ENCODE measurements at places on chromosomes 5 and 9.

GRCh38 chr5:59943452-59944113 is 50.1 kb upstream of the PDE4D start:
- DNase-seq, result no peak

DNA sequence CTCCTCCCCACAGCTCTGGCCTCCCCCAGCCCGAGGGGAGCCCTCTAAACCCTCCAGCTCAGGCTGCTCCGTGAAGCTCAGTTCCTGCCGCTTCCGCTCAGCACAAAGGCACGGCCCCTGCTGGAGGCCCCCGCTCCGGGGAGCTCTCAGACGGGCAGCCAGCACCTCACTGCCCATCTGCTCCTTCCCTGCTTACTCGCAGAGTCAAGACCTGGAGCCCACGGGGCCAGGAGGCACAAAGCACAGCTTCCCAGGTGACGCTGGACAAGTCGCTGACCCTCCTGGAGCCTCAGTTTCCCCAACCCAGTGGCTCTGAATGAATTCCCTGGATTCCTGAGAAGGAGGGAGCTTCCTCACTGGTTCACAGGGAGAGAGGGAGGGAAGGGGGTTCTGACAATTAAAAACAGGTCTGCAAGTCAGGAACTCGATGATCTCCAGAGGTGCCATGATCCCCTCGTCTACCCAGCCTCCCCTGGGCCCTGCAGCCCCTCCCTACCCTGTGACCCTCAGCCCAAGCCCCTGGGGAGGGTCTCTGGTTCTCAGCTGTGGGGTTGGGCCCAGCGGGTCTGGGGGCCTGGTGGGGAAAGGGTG is 36.2 kb downstream of the VAV2 start:
- no peak for DNase-seq

- DNase-seq, result no peak
These were observed at the start of gene PRRT1B for GRCh38 chr9:131545003-131545785. TSS of gene PRRT1B (plus strand) at chr9:131545523. CDS start at chr9:131545616, 93 bp downstream.

- no peak for DNase-seq
These were observed 17.0 kb upstream of the MOCS2 start for GRCh38 chr5:53126521-53126920.

GRCh38 chr9:137045294-137046087 is 486 bp downstream of the NPDC1 start:
- DNase-seq, result no peak

DNA sequence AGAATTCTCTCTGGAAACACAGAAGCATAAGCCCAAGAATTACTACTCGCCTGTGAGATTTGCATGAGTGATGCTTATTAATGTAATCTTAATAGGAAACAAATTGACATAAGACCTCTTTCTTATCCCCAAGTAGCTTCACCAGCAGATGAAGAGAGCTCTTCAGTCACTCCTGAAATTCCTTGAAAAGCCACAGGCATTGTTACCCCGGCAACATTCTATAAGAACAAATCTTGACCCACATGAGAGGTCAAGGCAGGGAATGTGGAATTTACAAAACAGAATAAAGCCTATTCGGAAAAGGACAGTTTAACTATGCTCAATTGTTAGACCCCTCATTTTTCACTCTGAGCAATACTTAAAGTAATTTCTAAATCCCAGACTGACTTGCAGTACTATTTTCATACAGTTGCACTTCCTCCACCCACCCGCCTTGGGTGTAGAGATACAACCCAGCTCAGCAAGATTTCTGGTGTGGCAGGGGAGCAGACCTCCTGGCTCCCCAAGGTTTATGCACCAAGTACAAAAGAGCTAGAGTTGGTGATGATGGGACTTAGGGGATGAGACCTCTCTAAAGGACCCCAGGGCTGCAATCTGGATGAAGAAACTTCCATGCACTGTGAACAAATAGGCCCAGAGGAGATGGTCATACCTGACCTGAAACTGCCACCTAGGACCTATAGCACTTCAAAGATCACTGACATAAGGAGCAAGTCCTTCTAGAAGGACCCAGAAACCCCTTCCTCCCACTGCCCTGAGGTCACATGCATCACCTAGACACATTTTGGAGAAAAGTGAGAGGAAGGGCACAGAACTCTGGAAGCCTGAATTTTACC is 242.1 kb downstream of the ZNF608 start:
- DNase-seq, result no peak

GRCh38 chr9:87699835-87700234 is 26.1 kb upstream of the CTSL start:
- no peak for DNase-seq

DNA sequence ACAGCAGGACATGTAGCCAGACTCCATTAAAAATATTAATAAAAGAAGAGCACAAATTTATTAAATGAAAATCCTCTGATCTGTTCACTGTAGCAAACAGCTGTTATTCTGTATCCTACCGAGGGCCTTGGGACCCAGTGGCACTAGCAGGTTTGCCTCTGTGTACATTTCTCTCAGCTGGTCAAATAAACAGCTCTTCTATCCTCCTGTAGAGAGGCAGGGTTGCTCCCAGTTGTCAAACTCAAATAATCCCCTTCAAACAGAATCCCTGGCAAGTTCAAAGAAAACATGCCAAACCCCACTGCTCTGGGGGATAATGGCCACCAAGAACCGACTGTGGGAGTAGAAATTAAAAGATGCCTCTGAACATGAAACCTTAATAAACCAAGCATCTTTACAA is 1262.0 kb upstream of the DMAC1 start:
- DNase-seq, result no peak

- DNase-seq, result no peak
These were observed 134.3 kb downstream of the OR2K2 start for GRCh38 chr9:111195766-111196165.

DNA sequence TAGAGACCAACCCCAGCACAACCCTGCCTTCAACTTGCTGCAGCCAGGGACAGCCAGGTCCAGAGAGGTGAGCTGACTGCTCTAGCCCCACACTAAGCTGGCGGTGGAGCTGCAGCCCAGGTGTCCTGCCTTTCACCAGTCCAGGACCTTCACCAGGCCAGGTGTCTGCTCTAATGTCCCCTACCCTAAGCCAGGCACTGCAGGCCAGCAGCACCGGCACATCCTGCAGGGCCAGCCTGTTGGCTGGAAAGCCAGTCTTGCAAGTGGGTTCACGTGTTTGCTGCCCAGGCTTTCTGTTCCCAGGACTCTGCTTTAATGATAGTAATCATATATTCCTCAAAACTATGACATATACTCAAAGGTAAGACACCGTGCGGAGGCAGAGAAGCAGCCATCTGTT is 5.5 kb downstream of the SHC3 start:
- DNase-seq, result no peak

DNA sequence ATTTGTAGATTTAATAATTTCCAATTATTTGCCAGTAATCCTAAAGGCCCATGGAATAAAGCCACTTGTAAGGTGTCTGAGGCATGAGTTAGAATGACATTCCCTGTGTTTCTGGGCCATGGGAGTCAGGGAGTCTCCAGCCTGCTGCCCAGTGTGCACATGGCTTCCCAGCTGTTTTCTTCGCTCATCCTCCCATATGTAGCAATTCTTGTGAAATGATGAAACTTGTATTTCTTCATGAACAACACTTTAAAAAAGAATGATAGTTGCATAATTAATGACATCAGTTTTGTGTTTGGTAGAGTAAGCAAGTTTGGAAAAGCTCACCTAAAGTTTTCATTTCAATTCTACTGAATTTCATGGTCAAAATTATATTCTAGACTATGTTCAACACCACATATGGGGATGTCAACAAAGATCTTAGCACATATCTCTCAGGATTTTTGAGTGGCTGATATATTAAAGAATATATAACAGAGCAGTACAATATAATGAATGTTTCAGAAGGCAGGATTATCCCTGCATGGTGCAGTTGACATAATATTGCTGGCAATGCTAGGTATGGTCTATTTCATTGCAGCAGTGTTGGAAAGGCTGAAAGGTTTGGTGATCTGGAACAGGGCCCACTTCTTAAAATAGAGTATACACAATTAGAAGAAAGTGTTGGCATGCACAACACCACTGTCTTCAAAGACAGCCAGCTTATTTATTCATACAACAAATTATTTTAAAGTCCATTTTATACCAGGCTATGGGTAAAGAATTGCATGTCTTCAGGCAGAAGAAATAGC is 44.7 kb downstream of the GRIN3A start:
- DNase-seq, result no peak

All from GOT3 (cell line).